ENCODE measurements at places on chromosomes 1 and 21.

DNA sequence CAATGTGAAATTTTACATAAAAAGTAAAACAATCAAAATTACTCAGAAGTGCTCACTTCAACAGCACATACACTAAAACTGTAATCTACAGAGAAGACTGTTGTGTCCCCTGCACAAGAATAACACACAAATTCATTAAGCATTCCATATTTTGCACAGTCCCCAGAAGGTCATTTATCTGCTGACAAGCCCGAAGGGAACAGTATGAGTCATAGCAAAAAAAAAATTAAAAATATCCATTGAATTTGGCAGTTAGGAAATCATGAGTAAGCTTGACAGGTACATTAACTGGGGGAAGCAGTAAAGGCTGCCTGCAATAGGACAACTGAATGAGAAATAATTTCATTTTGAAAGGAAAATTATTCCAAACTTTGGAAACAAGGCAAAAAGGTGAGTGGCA lies 3.3 kb upstream of the CACYBP start:
- DNase-seq = no peak

GRCh38 chr21:44571844-44572782 lies 1.4 kb upstream of the KRTAP10-4 start:
- no peak for DNase-seq

GRCh38 chr1:156319664-156320063 lies 18.4 kb downstream of the CCT3 start:
- DNase-seq = no peak

GRCh38 chr1:162310337-162310736 lies 66.3 kb downstream of the SPATA46 start:
- DNase-seq = no peak

All from anterior cingulate cortex (tissue), 58 donors.